Stimulated activated CD8-positive, alpha-beta memory T cell treated with anti-CD3 and anti-CD28 coated beads, Interleukin-4, amount 100 ng/mL, for 4 hours (primary cell): ENCODE measurements at places on chromosomes 1 and 21.

GRCh38 chr1:9281908-9282695 is 10.6 kb upstream of the SPSB1 start:
- no peak for DNase-seq

- DNase-seq = no peak
Observed at GRCh38 chr1:150061632-150062101, 5.9 kb upstream of the VPS45 start.

DNA sequence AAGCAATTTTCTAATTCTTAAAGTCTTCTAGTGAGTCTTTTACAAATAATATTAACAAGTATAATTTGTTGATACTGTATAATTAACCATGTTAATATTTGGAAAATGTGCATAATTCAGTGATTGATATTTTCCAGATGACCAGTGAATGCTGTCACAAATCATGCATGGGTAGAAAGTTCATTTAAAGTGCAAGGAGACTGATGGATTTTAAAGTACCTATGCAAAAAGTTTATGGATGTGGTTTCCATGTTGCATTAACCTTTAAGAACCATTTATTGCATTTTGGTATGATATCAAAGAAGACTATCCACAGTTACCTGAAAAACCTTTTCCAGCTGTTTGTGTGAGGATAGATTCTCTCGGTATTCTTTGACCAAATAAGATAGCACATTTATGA is 23.2 kb downstream of the CDC73 start:
- no peak for DNase-seq

- DNase-seq = no peak
Observed at GRCh38 chr1:34696981-34697380, 57.9 kb upstream of the GJB5 start.

- DNase-seq = no peak
Observed at GRCh38 chr1:232574889-232575762, 54.8 kb downstream of the SIPA1L2 start.

- no peak for DNase-seq
Observed at GRCh38 chr1:178693366-178693765, 31.7 kb upstream of the RALGPS2 start.

DNA sequence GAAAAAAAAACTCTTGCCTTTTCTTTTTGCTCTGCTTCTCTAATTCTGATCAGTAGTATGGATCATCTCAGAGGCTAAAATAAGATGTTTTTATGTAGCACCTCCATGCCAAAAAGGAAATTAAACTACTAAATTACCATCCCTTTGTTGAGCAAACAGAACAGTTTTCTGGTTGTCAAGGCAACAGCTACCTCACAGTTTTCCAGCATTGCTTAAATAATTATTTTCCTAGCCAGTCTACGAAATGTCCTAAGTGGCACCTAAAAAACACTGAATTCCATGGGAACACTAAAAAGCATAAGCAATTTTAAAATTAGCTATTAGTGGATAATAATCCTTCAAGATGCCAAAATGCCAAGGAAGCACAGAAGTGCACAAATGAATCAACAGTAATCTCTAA is 61.7 kb downstream of the ARID4B start:
- DNase-seq = no peak

DNA sequence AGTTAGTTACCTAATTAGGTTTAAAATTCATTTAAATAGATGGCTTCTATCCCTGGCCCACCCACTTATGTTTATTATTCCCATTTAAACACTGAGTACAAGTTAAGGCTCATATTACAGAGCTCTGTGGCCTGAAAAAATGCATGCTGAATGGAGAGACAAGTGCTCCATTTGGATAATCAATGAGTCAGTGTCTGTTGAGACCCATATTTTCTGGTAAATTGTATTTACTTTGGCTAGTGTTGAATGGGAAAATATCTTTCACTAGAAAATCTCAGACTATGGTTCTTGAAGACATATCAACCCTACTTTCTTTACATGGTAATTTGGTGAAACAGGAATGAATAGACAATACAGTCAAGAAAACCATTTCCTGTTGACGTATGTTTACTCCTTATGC is 356.0 kb downstream of the S1PR1 start:
- DNase-seq = no peak

- DNase-seq = no peak
Observed at GRCh38 chr1:233327651-233328141, at the start of gene MAP3K21. MAP3K21 (plus strand) TSS chr1:233327724; CDS start chr1:233328029, 305 bp downstream.

GRCh38 chr1:230824919-230825721 is 43.2 kb downstream of the C1orf198 start:
- DNase-seq = no peak

GRCh38 chr1:162327788-162328165 is 48.9 kb downstream of the SPATA46 start:
- DNase-seq = no peak

DNA sequence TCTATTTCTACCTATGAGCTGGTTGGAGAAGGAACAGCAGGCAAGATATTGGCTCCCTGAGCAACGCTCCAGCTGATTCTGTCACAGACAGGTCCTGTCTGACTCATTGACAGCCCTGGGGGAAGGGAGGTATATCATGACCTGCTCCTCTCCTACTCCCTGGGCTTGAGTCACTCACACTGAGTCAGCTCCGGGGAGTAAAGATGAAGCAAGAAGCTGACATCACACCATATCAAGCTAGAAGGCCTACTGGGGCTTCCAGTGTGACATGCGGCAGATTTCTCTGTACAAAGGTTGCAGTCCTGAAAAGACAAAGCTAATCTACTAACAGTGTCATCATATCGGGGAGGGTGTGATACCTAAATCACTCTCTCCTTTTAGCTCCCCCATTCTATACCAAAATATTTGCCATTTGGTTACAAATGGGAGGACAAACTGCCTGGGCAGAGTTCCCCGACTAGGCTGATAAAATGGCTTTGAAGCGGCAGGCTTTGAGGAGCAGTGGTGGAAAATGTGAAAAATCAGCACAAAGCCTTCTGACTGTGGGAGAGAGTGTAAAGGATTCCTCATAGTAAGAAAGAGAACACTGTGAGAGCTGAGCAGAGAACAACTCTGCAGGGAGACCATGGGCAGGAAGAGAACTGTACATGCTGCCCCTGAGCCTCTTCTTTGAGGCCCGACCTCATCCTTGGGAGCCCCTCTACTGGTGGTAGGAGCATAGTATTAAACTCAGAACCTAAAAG is 15.5 kb downstream of the PI4KB start:
- DNase-seq = peak; percentile 49

DNA sequence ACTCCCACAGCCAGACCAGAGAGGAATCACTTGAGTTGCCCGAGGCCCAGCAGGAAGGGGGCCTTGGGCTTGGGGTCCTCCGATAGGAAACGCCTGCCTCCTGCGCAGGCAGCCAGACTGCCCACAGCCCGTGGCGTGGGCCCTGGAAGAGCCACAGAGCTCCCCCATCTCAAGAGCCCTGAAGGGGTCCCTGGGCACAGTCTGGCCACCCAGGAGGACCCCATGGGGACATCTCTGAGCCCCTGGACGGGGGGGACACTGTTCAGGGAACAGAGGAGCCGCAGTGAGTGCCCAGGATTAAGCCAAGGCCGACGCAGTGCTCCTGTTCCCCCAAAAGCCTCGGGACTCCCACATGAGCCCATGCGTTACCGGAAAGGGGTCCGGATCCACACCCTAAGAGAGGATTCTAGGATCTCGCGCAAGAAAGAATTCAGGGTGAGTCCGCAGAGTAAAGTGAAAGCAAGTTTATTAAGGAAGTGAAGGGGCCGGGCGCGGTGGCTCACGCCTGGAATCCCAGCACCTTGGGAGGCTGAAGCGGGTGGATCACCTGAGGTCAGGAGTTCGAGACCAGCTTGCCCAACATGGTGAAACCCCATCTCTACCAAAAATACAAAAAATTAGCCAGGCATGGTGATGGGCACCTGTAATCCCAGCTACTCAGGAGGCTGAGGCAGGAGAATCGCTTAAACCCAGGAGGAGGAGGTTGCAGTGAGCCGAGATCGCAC is 38.1 kb upstream of the LBR start:
- DNase-seq = no peak

DNA sequence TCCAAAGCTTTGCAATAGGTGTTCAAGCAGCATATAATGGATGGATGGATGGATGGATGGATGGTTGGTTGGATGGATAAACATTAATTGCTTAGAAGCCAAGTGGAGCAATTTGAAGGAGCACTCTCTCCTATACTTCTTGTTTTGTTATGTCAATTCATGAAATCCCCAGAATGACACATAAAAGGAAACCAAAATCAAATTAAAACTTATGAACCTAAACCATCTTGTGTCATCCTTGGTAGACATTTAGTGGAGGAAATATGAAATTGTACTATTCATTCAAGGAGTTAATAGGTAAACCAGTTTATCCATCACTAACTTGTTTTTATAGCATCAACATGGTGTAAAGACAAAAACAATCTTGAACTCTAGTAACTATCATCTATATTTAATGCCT is 122.5 kb downstream of the NR5A2 start:
- DNase-seq = no peak
